PC-3 (cell line): ENCODE measurements at places on chromosomes 12 and 14.
A peak's percentile ranks its signal among the peaks of the same experiment; 100 is the strongest.

DNA sequence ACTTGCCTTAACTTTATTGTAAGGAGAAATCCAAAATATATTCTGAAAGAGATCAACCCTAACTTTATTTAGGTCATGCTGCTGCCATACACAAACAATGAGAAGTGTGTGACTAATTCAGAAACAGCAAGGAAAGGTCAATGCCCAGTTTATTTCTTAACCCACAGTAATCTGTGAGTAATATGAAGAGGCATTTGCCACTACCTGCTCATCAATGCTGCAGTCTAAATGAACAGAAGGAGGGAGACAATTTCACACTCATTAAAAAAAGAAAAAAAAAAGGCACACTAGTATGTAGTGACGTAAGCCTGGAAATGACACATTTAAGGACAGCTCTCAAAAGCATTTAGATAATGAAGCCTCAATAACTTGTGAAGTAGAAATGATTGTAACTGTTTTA, 90.5 kb upstream of the FOXN3 start:
- H3K27me3 ChIP-seq: no peaks in the 10 kb centered on the region
- peak; percentile 91 for DNase-seq
- peak overlapping the region; percentile 39 for H3K4me3 ChIP-seq
- H3K36me3 ChIP-seq: no peaks in the 10 kb centered on the region

- no peak overlapping the region for H3K27ac ChIP-seq
- no peaks in the 10 kb centered on the region for H3K27me3 ChIP-seq
- no peak for DNase-seq
- H3K4me3 ChIP-seq: no peak overlapping the region
- peaks cover 22% of the 10 kb centered on the region; the same call in 1 of the 2 replicates for H3K4me1 ChIP-seq
Measured at GRCh38 chr14:37865719-37866549, 270.5 kb downstream of the TTC6 start.

DNA sequence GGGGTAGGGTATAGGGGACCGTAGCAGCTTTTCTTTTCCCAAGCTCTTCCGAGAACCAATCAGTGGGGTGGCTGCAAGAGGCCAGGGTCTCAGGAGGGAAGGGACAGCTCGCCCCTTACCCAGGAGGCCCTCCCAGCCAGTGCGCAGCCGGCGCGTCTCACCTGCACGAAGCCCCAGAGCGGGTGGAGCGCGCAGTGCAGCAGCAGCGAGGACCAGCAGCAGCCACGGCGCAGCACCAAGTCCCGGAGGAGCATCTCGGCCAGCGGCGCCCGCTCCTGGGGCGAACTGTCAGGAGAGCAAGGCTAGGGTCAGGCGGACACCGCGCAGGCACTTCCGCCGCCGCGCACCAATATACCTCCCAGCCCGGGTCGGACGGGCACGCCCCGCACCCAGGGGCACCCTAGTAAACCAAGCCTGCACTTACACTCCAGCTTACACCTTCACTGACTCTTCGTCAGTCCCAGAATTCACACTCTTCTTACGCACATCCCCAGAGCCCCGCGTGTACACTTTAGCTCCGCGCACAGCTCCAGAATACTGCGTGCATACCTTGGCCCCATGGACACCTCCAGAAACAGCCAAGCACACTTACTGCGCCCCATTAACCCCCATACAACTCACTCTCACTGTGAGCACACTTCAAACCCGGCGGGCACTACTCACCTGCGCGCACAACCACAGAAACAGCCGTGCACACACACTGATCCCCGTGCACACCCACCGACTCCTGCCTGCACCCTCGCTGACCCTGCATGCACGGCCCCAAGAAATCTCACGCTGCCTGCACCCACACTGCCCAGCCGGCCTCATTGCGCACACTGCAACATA, 606 bp downstream of the PRIMA1 start:
- no peak overlapping the region for H3K27ac ChIP-seq
- DNase-seq: no peak
- no peaks in the 10 kb centered on the region for H3K4me1 ChIP-seq

- no peak overlapping the region for H3K4me3 ChIP-seq
- H3K27ac ChIP-seq: no peak overlapping the region
- H3K36me3 ChIP-seq: no peaks in the 10 kb centered on the region
- no peaks in the 10 kb centered on the region for H3K4me1 ChIP-seq
- no peak for DNase-seq
Measured at GRCh38 chr14:56751471-56751870, 58.8 kb downstream of the OTX2 start.

- no peak overlapping the region for H3K4me3 ChIP-seq
- DNase-seq: no peak
- peaks cover 22% of the 10 kb centered on the region for H3K36me3 ChIP-seq
Measured at GRCh38 chr14:52014601-52015267, 25.4 kb downstream of the RTRAF start.

- peaks cover 18% of the 10 kb centered on the region; the same call in 1 of the 2 replicates for H3K36me3 ChIP-seq
- no peak overlapping the region for H3K27ac ChIP-seq
- no peaks in the 10 kb centered on the region for H3K27me3 ChIP-seq
- no peak overlapping the region for H3K4me3 ChIP-seq
- no peak for DNase-seq
- no peaks in the 10 kb centered on the region for H3K4me1 ChIP-seq
Measured at GRCh38 chr14:69237584-69237983, 22.4 kb upstream of the GALNT16 start.

DNA sequence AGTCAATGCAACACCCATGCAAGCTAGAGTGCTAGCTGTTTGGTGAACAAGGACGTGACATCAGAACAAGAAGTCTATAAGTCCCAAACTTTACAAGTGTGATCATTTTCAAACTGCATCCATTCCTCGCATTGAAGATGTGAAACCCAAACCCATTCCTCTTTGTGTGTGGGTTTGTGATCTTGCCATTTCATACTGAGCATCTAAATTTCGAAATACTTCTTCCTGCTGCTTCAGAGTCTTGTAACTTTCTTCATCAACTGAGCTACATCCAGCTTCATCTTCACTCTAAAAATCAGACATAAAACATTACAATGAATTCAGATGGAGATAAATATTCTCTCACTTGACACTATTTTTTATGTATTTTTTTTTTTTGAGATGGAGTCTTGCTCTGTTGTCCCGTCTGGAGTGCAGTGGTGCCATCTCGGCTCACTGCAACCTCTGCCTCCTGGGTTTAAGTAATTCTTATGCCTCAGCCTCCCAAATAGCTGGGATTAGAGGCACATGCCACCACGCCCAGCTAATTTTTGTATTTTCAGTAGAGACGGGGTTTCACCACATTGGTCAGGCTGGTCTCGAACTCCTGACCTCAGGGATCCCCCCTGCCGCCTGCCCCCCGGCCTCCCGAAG, 4.8 kb upstream of the ZCCHC8 start:
- no peak for DNase-seq
- peaks cover 6% of the 10 kb centered on the region; the same call in 1 of the 2 replicates for H3K4me1 ChIP-seq
- H3K27me3 ChIP-seq: no peaks in the 10 kb centered on the region

DNA sequence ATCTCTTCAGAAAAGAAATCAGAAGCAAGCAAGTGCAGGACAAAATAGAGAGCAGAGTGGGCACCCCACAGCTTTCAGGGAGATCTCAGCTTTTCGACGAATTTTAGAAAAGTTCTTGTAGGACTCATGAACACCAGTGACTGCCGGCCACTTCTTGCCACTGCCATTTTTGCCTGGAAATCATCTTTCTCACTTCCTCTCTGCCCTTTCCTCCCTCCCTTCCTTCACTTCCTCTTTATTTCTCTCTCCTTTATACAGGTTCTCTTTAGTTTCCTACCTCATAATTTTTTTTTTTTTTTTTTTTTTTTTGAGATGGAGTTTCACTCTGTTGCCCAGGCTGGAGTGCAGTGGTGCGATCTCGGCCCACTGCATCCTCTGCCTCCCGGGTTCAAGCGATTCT, 185.6 kb downstream of the APAF1 start:
- H3K36me3 ChIP-seq: no peaks in the 10 kb centered on the region
- no peak for DNase-seq
- no peaks in the 10 kb centered on the region for H3K4me1 ChIP-seq
- H3K27me3 ChIP-seq: peaks cover 66% of the 10 kb centered on the region

DNA sequence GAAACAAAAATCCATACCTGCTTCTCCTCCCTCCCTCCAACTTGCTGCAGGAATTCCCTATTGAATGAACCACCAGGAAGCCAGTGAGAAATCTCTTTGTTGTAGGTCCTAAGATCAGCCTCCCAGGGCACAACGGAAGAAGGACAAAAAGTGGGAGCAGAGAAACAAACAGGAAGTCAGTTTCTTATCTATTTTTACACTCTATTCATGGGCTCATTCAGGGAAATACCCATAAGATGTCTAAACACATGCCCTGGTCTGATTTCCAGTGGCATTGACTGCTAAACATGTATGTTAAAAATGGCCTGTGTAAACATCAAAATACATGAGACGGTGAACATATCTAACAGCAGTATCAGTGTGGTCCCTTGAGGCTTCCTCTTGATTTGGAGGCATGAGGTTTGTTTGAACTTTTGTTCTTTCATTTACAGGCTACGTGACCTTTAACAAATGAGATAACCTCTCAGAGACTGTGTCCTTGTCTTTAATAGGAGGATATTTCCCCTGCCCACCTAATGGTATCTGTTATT, 18.8 kb downstream of the GPR65 start:
- H3K27me3 ChIP-seq: no peaks in the 10 kb centered on the region

- no peaks in the 10 kb centered on the region for H3K27me3 ChIP-seq
- H3K4me1 ChIP-seq: no peaks in the 10 kb centered on the region
- H3K27ac ChIP-seq: no peak overlapping the region
- no peak overlapping the region for H3K4me3 ChIP-seq
- DNase-seq: no peak
- no peaks in the 10 kb centered on the region for H3K36me3 ChIP-seq
Measured at GRCh38 chr14:76687611-76688382, 73.5 kb upstream of the VASH1 start.

DNA sequence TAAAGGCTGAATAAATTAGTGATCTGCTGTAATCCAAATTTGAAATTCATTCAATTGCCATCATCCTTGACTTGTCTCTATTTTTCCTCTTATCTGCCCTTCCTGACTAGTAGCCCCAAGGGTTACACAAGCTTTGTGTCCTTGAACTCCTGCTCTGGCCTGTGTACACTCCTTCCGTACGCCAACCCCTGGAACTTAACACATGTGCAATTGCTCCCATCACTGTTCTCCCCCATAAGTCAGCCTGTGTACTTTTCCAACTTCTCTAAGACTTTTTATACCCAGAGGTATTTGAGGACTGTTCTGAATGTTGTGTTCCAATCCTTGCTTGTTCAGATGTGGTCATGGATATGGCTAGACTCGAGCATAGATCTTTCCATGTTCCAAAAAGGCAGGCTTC, 171.1 kb upstream of the G2E3 start:
- H3K27ac ChIP-seq: no peak overlapping the region
- H3K36me3 ChIP-seq: no peaks in the 10 kb centered on the region
- no peaks in the 10 kb centered on the region for H3K4me1 ChIP-seq
- peaks cover 77% of the 10 kb centered on the region for H3K27me3 ChIP-seq

- DNase-seq: no peak
- H3K4me1 ChIP-seq: peaks cover 23% of the 10 kb centered on the region
- H3K27me3 ChIP-seq: no peaks in the 10 kb centered on the region
- H3K36me3 ChIP-seq: peaks cover 14% of the 10 kb centered on the region
Measured at GRCh38 chr14:72882463-72882862, 11.4 kb downstream of the DPF3 start.

DNA sequence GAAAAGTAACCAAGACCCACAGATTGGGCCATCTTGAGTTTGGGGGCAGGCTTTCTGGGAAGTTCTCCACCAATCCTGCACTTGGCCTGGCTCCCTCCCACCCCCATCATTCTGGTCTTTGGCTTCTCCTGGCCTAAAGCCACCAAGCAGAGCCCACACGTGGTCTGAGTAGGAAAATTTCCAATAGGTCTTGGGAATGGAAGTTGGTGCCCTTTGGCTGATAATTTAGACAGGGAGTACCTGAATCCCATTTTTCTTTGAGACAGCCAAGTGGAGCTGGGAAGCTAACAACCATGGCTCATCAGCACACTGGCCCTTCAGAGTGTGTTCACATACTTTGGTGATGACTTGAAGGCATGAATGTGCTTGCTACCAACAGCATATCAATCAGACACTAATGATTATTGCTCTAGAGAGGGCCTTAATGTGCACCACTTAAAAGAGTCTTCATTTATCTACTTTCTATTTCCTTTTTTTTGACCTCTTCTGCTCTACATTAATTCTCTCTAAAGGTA, 156.0 kb downstream of the EGLN3 start:
- DNase-seq: no peak
- no peaks in the 10 kb centered on the region for H3K36me3 ChIP-seq
- peaks cover 11% of the 10 kb centered on the region for H3K4me1 ChIP-seq
- no peaks in the 10 kb centered on the region for H3K27me3 ChIP-seq
- H3K4me3 ChIP-seq: no peak overlapping the region

DNA sequence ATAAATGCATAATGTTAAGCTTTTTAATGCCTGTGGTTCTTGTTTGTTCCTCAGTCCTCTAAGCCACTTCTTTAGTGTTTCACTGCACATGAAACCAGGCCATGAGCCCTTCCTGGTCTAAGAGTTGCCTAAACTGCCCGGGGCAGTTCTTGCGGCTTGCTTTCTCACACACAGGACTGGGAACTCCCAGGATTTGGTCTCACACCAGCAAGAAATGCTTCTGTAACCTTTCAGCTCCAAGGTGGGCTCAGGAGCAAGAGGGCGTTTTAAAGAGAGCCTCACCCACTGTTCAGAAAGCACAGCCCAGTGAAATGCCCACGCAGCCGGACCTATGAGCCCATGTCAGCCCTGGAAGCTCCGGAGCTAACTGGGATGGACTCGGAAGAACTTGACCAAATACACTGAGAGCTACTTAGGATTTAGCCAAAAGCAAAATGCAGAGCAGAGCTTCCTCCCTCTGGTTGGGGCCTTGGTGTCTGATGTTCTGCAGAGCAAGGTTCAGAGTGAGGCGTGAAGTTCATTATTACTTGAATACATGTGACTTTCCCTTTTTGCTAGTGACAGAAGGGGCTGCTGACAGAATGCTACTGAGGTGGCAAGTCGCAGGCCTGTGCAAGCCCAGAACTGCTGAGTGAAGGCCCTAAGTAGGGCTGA, 23.4 kb downstream of the SLC25A29 start:
- H3K27ac ChIP-seq: no peak overlapping the region
- H3K27me3 ChIP-seq: no peaks in the 10 kb centered on the region
- H3K4me3 ChIP-seq: no peak overlapping the region
- peaks cover 6% of the 10 kb centered on the region; the same call in 1 of the 2 replicates for H3K36me3 ChIP-seq
- 0 out of 2 replicates have a peak, but pooled peaks cover 3% of the 10 kb centered on the region for H3K4me1 ChIP-seq

DNA sequence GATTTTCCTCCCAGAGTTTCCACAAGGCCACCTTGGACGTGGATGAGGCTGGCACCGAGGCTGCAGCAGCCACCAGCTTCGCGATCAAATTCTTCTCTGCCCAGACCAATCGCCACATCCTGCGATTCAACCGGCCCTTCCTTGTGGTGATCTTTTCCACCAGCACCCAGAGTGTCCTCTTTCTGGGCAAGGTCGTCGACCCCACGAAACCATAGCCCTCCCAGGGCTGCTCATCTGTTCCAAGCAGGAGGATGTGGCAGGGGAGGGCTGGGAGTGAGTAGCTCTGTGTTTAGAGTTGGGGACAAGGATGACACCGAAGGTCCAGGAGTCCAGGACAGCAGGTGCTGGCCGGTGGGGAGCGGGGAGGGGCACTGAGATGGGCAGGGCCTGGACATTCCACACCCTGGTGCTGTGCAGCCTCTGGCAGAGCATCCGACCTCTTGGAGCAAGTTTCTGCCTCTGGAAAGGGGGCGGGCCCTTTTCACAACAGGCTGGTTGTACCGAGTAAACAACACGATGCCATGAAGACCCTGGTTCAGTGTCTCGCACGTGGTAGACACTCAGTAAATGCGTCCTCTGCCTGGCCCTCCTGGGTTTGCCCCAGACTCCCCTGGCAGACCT, 8.2 kb downstream of the SERPINA4 start:
- H3K36me3 ChIP-seq: no peaks in the 10 kb centered on the region
- no peaks in the 10 kb centered on the region for H3K27me3 ChIP-seq
- H3K27ac ChIP-seq: no peak overlapping the region
- H3K4me1 ChIP-seq: no peaks in the 10 kb centered on the region
- no peak overlapping the region for H3K4me3 ChIP-seq
- DNase-seq: no peak
